ENCODE measurements at places on chromosomes 5 and 9. TPM values are rescaled to one million over a fixed set of nuclear protein-coding genes. Genes with fewer than 3 reads are reported as not detected.

- DNase-seq, result no peak
These were observed 251.9 kb upstream of the CDH12 start for GRCh38 chr5:23105021-23105420.

- DNase-seq, result no peak
These were observed 201.1 kb upstream of the HAPLN1 start for GRCh38 chr5:83921666-83922193.

The CCDC183 gene
- 0.63 TPM for total RNA-seq

The GPR150 gene
- 0.35 TPM for total RNA-seq

- DNase-seq, result no peak
These were observed 70.8 kb upstream of the CDKN2B start for GRCh38 chr9:22079873-22080341.

GRCh38 chr9:6072453-6072852 is 57.0 kb upstream of the RANBP6 start:
- no peak for DNase-seq

All from HFFc6 (cell line).